Renal cortical epithelial cell (primary cell): ENCODE measurements at places on chromosomes 2 and 18.

DNA sequence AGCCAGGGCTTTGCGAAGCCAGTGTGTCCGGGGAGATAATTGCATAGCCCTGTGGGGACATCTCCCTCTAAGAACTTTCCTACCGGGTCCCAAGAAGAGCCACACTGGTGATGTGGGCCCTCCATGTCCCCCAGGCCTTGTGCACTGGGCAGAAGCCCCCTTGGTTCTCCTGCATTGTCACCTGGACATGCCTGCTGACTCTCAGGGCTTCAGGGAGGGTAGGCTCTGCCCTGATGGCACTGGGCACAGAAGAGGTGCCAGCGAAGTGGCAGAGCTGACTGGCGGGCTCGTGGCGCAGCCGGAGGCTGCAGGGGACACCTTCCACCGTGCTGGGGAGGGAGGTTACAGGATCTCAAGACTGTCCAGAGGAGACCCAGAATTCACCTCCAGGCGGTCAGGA is 28.3 kb downstream of the GLI2 start:
- DNase-seq = no peak

DNA sequence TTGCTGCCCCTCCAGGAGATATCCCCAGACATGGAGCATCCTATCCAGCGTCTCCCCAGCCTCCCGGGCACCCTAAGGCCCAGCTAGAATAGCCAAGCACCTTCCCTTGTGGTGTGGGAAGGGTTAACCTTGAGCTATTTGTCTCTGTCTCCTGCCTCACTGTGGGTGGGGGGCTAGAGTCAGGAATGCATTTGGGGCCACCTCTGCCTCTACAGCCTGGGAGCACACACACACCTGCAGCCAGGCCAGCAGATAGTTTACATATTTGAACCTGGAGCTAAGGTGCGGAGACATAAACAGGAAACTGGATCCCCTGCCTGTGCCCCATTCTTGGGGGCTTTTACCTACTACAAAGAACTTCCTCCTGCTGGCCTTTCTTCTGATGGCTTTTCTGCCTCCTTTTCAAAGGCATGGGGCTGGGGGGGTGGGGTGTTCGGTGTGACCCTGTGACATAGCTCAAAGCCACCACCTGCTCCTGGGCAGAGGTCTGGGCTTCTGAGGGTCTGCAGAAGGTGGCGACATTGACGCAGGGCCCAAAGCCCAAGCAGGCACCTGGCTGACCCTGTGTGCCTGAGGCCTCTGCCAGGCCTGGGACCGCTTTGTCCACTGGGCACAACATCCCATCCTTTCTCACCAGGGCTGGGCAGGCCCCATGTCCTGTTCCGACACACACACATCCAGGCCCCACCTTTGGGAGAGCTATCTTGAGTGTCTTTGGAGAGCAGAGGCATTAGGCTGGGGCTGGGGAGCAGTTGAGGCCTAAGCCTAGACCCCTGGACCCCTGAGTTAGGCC is 34.2 kb downstream of the EMX1 start:
- DNase-seq = no peak

DNA sequence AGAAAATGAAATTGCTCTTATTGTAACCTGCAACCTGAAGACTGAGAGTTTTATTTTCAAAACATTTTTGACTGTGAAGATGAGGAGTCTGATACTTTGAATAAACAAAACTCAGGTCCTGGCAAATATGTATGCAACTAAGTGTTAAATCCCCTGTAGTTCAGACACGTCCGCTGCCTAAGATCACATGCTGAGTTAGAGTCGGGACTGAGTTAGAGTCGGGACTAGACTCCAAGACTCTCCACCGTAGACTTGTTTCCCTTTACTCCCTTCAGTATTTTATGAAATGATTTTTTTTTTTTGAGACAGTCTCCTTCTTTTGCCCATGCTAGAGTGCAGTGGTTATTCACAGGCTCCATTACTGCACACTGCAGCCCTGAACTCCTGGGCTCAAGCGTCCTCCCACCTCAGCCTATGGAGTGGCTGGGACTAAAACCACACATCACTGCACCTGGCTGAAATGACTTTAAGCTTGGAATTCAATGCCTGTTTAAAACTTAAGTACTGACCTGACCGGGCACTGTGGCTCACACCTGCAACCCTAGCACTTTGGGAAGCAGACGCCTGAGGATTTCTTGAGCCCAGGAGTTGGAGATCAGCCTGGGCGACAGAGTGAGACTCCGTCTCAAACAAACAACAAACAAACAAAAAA is 28.0 kb upstream of the PMAIP1 start:
- DNase-seq = no peak

GRCh38 chr2:215624423-215624829 is 188.6 kb upstream of the FN1 start:
- DNase-seq = peak; percentile 87

- DNase-seq = no peak
Observed at GRCh38 chr2:19738707-19739106, 163.1 kb downstream of the TTC32 start.

GRCh38 chr2:215680605-215681598 is 245.0 kb upstream of the FN1 start:
- DNase-seq = peak; percentile 100

- no peak for DNase-seq
Observed at GRCh38 chr18:35089382-35089781, 48.2 kb downstream of the MAPRE2 start.

DNA sequence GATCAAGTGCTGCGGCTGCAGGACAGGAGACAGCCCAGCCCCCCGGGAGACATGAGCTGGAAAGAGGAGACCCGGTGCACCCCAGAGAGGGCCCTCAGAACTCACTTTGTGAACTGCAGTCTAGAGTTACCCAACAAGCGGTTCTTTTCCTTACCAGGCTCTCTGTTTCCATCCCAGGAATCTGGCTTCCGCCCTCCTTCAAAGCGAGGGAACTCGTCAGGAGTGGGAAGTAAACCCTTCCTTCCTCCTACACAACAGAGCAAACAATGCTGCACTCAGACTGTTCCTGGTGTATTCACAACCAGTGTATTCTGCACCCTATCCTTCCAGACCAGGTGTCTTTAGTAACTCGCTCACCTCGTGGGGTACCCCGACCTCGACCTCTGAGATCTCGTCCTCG is 8.0 kb downstream of the SFT2D3 start:
- DNase-seq = no peak

DNA sequence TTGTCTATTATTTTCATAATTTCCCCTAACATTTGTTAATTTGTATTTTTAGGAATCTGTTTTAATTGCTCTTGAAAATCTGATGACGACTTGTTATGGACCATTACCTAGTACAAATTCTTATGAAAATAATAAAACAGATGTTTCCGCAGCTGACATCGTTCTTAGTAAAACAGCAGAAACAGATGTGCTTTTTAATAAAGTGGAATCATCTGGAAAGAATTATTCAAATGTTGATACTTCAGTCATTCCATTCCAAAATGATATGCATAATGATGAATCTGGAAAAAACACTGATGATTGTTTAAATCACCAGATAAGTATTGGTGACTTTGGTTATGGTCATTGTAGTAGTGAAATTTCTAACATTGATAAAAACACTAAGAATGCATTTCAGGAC is 69.9 kb downstream of the PMS1 start:
- DNase-seq = no peak
